WTC11 (cell line): ENCODE measurements at places on chromosomes 3 and 15. TPM values are rescaled to one million over a fixed set of nuclear protein-coding genes. Genes with fewer than 3 reads are reported as not detected.

GRCh38 chr15:74977599-74977998, 17.8 kb upstream of the SCAMP5 start:
- no peaks in the 10 kb centered on the region for H3K4me1 ChIP-seq
- H3K4me3 ChIP-seq: no peak overlapping the region
- H3K27ac ChIP-seq: no peak overlapping the region
- H3K27me3 ChIP-seq: no peaks in the 10 kb centered on the region

- H3K4me1 ChIP-seq: peaks cover 11% of the 10 kb centered on the region
- no peak overlapping the region for H3K27ac ChIP-seq
- H3K4me3 ChIP-seq: no peak overlapping the region
These were observed 237.5 kb upstream of the ROPN1 start for GRCh38 chr3:124229420-124229819.

TMEM266 gene
- 5.6 to 8.6 TPM (median 6.2 TPM) in 3 replicates for total RNA-seq

- no peaks in the 10 kb centered on the region for H3K36me3 ChIP-seq
- H3K4me3 ChIP-seq: no peak overlapping the region
- H3K27ac ChIP-seq: no peak overlapping the region
- no peak for DNase-seq
These were observed 5.0 kb downstream of the ACKR2 start for GRCh38 chr3:42814246-42814645.

GRCh38 chr3:108742929-108743328, 14.3 kb downstream of the RETNLB start:
- H3K4me3 ChIP-seq: no peak overlapping the region
- no peak for DNase-seq
- H3K27me3 ChIP-seq: 0 out of 2 replicates have a peak, but pooled peaks cover 2% of the 10 kb centered on the region

GRCh38 chr3:172938788-172939187, 188.3 kb downstream of the ECT2 start:
- H3K27me3 ChIP-seq: no peaks in the 10 kb centered on the region
- peaks cover 18% of the 10 kb centered on the region for H3K4me1 ChIP-seq

- no peak overlapping the region for H3K4me3 ChIP-seq
- H3K4me1 ChIP-seq: peaks cover 10% of the 10 kb centered on the region
- H3K27me3 ChIP-seq: no peaks in the 10 kb centered on the region
- no peak for DNase-seq
These were observed 190.7 kb downstream of the ZIC4 start for GRCh38 chr3:147215660-147216059.

DNA sequence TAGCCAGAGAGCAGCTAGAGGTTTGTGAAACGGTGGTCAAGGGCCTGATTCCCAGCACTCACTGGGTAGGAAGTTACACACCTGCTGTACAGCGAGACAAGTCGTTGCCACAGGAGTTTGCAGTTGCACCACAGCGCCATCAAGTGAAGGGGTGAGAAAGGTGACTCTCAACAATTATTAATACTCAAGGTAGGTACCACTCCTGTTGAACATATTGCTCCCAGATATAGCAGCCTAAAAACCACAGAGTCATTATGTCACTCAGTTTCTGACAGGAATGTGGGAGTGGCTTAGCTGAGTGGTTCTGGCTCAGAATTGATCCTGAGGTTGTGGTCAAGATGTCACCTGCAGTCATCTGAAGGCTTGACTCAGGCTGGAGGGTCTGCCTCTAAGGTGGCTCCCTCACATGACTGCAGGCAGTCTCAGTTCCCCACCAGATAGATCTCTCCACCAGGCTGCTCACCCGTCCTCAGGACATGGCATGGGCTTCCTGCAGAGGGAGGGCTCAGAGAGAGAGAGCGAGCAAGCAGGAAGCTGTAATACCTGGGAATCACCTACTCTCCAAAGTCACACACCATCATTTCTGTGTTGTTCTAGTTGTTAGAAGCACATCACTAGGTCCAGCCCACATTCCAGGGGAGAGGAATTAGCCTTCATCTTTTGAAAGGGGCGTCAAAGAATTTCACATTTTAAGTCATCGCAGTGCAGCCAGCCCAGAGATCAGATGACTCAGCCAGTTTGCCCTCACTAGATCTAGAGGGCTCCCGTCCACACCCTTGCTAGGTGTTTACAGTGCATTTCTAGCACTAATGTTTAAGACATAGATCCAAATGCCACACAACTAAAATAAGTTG, 17.0 kb upstream of the ANO10 start:
- no peaks in the 10 kb centered on the region for H3K36me3 ChIP-seq
- peaks cover 6% of the 10 kb centered on the region for H3K4me1 ChIP-seq
- DNase-seq: peak; percentile 55
- no peak overlapping the region for H3K4me3 ChIP-seq
- no peaks in the 10 kb centered on the region for H3K27me3 ChIP-seq

DNA sequence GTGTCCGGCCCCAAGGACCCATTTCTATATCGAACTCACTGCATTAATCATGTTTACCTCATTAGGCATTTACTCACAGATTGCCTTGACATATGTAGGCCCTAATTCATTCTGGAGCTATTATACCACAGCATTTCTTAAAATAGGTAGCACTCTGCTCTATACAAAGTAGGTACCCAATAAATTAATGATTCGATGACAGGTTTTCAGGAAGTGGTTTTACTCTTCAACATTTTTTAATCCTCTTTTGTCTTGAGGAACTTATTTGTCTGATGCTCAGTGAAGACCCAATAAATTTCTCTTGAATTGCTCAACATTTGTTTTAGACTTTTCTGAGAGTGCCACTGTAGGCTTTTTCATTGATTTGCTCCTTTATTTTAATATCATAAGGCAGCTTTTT, 12.1 kb downstream of the TGFBR2 start:
- no peak overlapping the region for H3K27ac ChIP-seq
- peaks cover 44% of the 10 kb centered on the region for H3K4me1 ChIP-seq
- DNase-seq: no peak
- H3K27me3 ChIP-seq: no peaks in the 10 kb centered on the region
- H3K36me3 ChIP-seq: peaks cover 10% of the 10 kb centered on the region

DNA sequence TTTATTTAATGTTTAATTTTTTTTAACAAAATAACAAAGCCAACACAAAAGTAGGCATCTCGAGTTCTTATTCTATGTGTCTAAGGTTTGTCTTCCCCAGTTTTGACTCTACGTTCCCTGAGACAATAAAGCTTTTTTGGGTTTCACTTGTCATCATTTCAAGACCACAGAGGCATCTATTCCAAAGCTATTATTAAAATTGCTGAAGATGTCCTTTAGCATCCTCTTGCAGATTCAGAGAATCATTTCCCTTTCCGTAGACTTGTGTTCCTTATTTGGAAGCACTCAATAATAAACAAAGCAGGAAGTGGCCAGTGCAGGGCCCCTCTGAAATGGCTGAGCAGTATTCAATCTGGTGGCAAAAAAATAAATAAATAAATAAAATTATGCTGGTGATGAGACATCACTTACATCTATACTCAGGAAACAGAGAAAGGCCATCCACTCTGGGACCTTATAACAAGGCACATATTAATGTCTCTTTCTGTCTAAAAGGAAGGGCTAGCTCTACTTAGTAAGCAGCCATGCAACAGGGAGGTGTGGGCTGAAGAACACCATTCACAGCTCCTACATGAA, 362.3 kb downstream of the WDR72 start:
- no peaks in the 10 kb centered on the region for H3K27me3 ChIP-seq
- DNase-seq: no peak
- no peak overlapping the region for H3K4me3 ChIP-seq
- no peaks in the 10 kb centered on the region for H3K36me3 ChIP-seq
- H3K27ac ChIP-seq: no peak overlapping the region
- H3K4me1 ChIP-seq: peaks cover 6% of the 10 kb centered on the region

DNA sequence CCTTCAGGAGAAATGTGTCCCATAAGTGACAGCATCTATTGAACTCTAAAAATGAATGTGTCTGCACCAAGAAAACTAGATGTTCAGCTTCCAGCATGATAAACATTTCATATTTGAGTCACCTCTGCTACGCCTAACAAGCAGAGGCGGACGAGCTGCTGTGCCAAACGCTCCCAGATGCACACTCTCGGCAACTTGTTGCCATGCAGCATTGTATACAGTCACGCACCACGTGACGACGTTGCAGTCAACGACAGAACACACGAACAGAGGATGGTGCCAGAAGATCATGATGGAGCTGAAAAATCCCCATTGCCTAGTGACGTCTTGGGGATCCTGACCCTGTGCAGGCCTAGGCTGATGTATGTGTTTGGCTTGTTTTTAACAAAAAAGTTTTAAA, 137.5 kb downstream of the XXYLT1 start:
- no peaks in the 10 kb centered on the region for H3K27me3 ChIP-seq
- H3K36me3 ChIP-seq: no peaks in the 10 kb centered on the region
- H3K4me3 ChIP-seq: no peak overlapping the region
- no peak overlapping the region for H3K27ac ChIP-seq
- peaks cover 12% of the 10 kb centered on the region for H3K4me1 ChIP-seq

OR5K2 gene
- not detected in 3 replicates for total RNA-seq

- no peak overlapping the region for H3K27ac ChIP-seq
- no peak overlapping the region for H3K4me3 ChIP-seq
- H3K27me3 ChIP-seq: no peaks in the 10 kb centered on the region; the same call in 1 of the 2 replicates
These were observed 33.0 kb upstream of the ADCY5 start for GRCh38 chr3:123481722-123482457.

GRCh38 chr3:13188181-13188779, 115.1 kb upstream of the IQSEC1 start:
- no peak for DNase-seq
- peaks cover 9% of the 10 kb centered on the region for H3K4me1 ChIP-seq
- H3K36me3 ChIP-seq: peaks cover 4% of the 10 kb centered on the region; the same call in 1 of the 2 replicates
- H3K4me3 ChIP-seq: no peak overlapping the region
- no peak overlapping the region for H3K27ac ChIP-seq
- H3K27me3 ChIP-seq: no peaks in the 10 kb centered on the region

SSUH2 gene
- total RNA-seq: 0.44 to 0.94 TPM (median 0.57 TPM) in 3 replicates

MUSTN1 gene
- total RNA-seq: 2.7 to 4.2 TPM (median 3.3 TPM) in 3 replicates

DNA sequence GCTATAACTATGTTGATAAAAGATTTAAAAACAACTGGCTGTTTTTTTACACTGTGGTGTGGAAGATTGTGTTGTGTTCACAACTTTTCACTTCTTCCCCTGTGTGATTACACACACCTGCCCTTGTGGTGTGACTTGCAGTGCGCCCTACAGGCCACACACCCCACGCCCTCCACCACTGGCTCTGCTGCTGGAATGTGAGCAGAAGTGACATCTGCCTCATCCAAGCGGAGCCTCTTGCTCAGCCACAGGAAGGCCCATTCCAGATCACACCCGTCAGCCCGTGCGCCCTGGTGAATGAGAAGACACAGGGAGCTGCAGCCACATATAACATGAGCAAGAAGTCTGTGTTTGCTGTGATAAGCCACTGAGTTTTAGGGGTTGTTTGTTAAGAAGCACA, 7.0 kb downstream of the CCR2 start:
- no peak overlapping the region for H3K27ac ChIP-seq
- H3K27me3 ChIP-seq: no peaks in the 10 kb centered on the region
- H3K36me3 ChIP-seq: no peaks in the 10 kb centered on the region
- peak; percentile 22 for DNase-seq

GRCh38 chr3:141094790-141095545, 43.8 kb downstream of the SPSB4 start:
- no peaks in the 10 kb centered on the region for H3K27me3 ChIP-seq
- H3K4me3 ChIP-seq: no peak overlapping the region
- H3K27ac ChIP-seq: 0 out of 2 replicates have a peak overlapping the region, but pooled peaks have one; percentile 33
- H3K4me1 ChIP-seq: peaks cover 55% of the 10 kb centered on the region
- H3K36me3 ChIP-seq: peaks cover 13% of the 10 kb centered on the region
